ENCODE measurements at places on chromosomes 5 and 9. TPM values are rescaled to one million over a fixed set of nuclear protein-coding genes. Genes with fewer than 3 reads are reported as not detected.

Gene CDC25C
- total RNA-seq: 12.2 TPM

Gene CDC20B
- not detected for total RNA-seq

Gene DCTN3
- 61.0 TPM for total RNA-seq

Gene FLT4
- total RNA-seq: 3.3 TPM

Gene CCDC192
- not detected for total RNA-seq

Gene CAVIN4
- 0.11 TPM for total RNA-seq

Gene CACFD1
- total RNA-seq: 1.4 TPM

Gene ZCCHC9
- total RNA-seq: 37.1 TPM

Gene RPL37
- total RNA-seq: 1,950 TPM

Gene MARCOL
- not detected for total RNA-seq

Gene C9orf50
- not detected for total RNA-seq

Gene FOXD4L4
- total RNA-seq: not detected

Gene ADAMTS13
- 2.9 TPM for total RNA-seq

Gene GFI1B
- not detected for total RNA-seq

Gene OGN
- total RNA-seq: not detected

Gene BTNL8
- not detected for total RNA-seq

Gene EDIL3
- total RNA-seq: not detected

Gene SLC34A3
- total RNA-seq: not detected

Gene LHX2
- total RNA-seq: not detected

Gene SPAAR
- not detected for total RNA-seq

Gene WWC1
- total RNA-seq: 0.47 TPM

Gene ANKRA2
- 22.0 TPM for total RNA-seq

Gene CENPH
- total RNA-seq: 97.0 TPM
